Osteocyte (in vitro differentiated cells): ENCODE measurements at places on chromosomes 4 and X. TPM values are rescaled to one million over a fixed set of nuclear protein-coding genes. Genes with fewer than 3 reads are reported as not detected.

CWH43 gene
- not detected in 2 replicates for total RNA-seq

DNA sequence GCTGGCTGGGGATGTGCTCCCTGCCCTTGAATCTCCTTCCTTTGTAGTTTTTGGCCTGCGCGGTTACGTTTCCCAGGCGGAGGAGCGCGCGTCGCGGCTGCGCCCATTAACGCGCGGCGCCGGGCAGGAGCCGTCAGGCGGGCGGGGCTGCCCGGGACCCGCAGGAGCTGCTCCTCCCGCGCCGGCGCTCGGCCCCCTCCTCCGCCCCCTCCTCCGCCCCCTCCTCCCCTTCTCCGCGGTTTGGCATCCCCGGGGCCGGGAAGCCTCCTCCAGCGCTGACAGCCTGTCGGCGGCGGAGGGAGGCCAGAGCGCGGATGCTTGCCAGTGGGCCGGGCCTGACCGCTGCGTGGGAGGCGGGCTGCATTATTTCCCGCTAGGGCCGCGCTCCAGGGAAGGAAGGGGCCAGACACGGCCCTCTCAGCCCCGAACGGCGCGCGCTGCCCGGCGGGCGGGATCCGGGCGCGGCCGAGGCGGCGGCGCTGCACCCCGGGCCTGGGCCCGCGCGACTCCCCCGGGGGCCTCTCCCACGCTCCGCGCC, at the start of gene DCLK2:
TSS of gene DCLK2 (plus strand) at position 405 of the 538 bp plus-strand sequence. CDS start 583 bp downstream, outside the sequence.
- H3K27ac ChIP-seq = peak within 1 kb of the TSS; percentile 57
- no peaks in the 10 kb centered on the region for H3K36me3 ChIP-seq
- H3K27me3 ChIP-seq = no peaks in the 10 kb centered on the region
- H3K4me3 ChIP-seq = peak within 1 kb of the TSS; percentile 82
- H3K4me1 ChIP-seq = peaks cover 41% of the 10 kb centered on the region

DNA sequence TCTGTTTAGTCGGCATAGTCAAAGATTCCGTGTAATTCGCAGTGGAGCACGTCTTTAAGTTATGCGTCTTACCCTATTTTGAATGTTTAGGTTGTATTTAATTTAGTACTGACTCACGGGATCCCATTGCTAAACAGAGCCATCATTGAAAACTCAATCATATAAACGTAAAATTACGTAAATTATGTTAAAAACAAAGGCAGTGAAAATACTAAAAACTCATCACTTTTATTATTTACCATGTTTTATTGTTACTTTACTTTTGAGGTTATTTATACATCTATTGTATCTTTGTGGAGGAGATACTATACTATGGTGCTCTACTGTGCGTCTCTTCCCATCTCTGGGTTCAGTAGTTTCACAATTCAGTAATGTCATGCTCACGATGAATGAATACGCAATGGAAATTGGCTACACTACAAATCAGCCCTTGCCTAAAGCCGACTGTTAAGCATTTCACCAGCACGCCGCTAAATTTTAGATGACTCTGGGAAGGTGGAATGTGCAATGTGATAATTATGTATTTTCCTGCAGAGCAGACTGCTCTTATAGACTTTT, 944 bp downstream of the FUNDC2 start:
- H3K27me3 ChIP-seq = no peaks in the 10 kb centered on the region
- H3K4me3 ChIP-seq = peak overlapping the region; percentile 81
- no peak for DNase-seq
- H3K27ac ChIP-seq = peak overlapping the region; percentile 93
- H3K4me1 ChIP-seq = peaks cover 11% of the 10 kb centered on the region

GRCh38 chr4:24274381-24274941, 309.9 kb downstream of the DHX15 start:
- no peaks in the 10 kb centered on the region for H3K36me3 ChIP-seq
- H3K4me1 ChIP-seq = peaks cover 17% of the 10 kb centered on the region
- DNase-seq = no peak
- H3K27ac ChIP-seq = no peak overlapping the region
